ENCODE measurements at places on chromosomes 6 and 20. TPM values are rescaled to one million over a fixed set of nuclear protein-coding genes. Genes with fewer than 3 reads are reported as not detected.

The IYD gene
- not detected for polyA plus RNA-seq

DNA sequence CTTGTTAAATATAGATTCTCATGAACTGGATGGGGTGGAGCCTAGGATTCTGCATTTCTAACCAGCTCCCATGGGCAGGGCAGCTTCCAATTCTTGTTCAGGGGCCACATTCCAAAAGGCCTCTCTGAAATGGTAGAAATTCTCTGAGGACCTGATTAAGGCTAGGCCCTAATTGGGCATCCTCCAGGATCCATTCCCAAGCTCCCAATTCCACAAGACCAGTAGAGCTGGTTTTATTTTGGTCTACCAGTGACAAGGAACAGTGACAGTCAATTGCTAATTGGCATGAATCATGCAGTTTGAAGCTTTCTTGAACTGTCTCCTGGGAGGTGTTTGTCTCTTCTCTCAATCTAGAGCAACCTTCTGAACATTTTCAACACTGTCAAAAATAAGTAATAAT, 3.0 kb downstream of the THBD start:
- H3K4me1 ChIP-seq = peaks cover 20% of the 10 kb centered on the region
- peaks cover 18% of the 10 kb centered on the region for H3K27me3 ChIP-seq
- no peak overlapping the region for H3K4me3 ChIP-seq
- H3K27ac ChIP-seq = no peak overlapping the region
- no peaks in the 10 kb centered on the region for H3K36me3 ChIP-seq
- no peak for DNase-seq

DNA sequence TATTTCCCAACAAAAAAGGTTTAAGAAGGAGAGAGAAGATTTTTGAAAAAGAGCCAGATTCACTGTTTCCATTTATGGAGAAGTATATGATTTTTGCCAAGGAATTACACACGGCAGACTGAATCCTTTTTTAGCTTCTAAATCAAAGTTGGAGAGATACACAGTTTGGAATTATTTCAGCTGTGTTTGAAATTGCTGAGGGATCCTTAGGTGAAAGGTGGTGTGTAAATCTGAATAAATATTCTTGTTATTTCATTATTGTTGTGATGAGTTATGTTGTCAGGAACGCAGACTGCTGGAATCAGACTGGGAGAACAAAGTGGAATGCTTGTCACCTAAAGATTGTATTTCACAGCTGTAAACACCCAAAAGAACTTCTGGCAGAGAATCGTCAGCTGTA, 168.5 kb upstream of the AKIRIN2 start:
- H3K4me1 ChIP-seq = no peaks in the 10 kb centered on the region
- H3K27ac ChIP-seq = no peak overlapping the region
- no peak for DNase-seq
- H3K4me3 ChIP-seq = no peak overlapping the region
- H3K36me3 ChIP-seq = no peaks in the 10 kb centered on the region
- H3K27me3 ChIP-seq = peaks cover 7% of the 10 kb centered on the region

GRCh38 chr20:17759449-17759848, 59.7 kb downstream of the BANF2 start:
- no peak overlapping the region for H3K4me3 ChIP-seq
- H3K4me1 ChIP-seq = no peaks in the 10 kb centered on the region
- H3K27me3 ChIP-seq = no peaks in the 10 kb centered on the region
- peaks cover 6% of the 10 kb centered on the region for H3K36me3 ChIP-seq
- no peak for DNase-seq

Measured in immature natural killer cell (primary cell).